ENCODE measurements at places on chromosomes 12 and 14.

DNA sequence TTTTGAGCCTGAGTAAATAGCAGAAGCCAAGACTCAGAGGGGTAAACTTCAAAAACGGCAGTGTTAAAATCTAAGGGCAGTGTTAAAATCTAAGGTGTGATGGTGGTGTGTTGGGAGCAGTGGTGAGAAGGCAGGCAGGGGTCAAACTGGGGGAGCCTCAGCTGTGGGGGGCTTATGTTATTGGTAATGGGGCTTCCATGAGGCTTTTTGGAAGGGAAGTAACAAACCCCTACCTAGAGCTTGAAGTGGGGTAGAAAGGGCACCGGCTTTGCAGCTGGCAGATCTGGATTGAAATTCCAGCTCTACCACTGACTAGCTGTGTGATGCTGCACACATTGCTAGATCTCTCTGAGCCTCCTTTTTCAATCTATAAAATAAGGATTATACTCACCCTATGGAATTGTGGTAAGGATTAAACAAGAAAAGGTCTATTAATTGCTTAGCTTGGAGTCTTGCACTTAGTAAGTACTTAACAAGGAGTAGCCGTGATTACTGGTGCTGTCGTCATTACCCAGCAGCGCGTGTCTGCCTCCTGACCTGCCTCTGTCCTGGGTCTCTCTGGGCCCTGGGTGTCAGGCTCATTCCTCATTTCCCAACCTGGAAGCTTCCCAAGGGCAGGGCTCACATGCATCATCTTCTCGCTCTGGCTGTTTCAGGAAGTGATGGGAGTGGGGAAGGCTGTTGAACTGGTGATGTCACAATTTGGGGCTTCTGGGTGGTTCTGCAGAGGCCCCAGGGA lies 18.5 kb upstream of the KRT80 start:
- DNase-seq: no peak

DNA sequence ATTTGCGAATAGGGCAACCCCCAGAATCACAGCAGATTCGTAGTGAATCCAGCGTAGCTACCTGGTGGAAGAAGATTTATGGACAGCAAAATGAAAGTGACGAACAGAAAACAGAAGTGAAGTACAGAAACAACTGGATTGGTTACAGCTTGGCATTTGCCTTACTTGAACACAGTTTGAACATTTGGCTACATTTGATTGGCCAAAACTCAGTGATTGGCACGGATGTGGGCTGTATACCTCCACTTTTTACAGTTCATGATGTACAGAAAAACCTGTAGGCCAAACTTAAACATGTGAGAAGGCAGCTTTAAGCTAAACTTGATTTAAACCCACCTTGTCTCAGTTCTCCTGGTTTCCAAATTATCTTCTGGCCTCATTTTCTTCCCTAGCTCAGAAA lies 49.9 kb upstream of the AMN1 start:
- DNase-seq: no peak

- DNase-seq: no peak
These were observed 734.8 kb downstream of the DIO2 start for GRCh38 chr14:79476552-79476951.

DNA sequence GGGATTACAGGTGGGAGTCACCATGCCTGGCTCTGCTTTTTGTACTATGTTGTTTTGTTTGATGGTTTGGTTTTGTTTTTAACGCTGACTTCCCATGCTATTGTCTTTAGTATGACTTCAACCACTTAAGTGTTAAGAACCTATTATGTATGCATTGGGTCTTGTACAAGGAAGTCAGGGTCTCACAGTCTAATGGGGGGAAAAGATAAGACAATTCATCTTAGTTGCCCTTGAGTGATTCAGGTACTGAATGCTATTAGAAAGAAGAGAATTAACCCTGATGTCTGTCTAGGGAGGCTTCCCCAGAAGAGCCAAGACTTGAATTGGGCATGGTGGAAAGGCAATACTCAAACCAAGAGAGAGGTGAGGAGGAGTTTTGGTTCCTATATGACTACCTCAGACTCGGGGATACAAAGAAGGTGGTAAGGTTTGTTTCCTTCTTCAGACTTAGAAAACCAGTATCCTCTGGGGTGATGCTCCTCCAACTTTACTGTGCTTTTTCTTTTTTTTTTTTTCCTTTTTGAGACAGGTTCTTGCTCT lies 64.6 kb downstream of the SUSD6 start:
- DNase-seq: no peak

- DNase-seq: peak; percentile 5
These were observed 37.6 kb upstream of the PRB4 start for GRCh38 chr12:11347810-11348209.

DNA sequence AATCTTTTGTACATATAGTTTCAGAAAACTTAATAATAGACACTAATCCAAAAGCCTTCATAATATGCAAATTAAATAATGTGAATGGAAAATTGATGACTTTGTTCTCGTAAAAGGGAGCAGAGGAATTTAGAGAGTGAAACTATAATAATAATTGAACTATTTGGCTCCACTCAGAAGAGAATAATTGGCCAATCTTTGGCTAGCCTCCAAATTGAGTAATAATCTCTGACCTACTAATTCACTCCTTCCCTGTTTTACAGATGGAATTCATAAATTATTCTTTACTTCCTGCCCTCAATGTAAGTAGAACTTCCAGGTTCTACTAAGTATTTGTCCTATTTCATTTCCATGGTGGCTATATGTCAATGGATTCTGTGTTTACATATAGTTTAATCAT lies 15.8 kb downstream of the TRIM9 start:
- no peak for DNase-seq

GRCh38 chr14:75497701-75498100 lies 24.6 kb upstream of the BATF start:
- no peak for DNase-seq

- peak; percentile 74 for DNase-seq
These were observed 3.7 kb downstream of the UNC119B start for GRCh38 chr12:120713861-120714482.

GRCh38 chr12:76618031-76618430 lies 58.5 kb upstream of the OSBPL8 start:
- no peak for DNase-seq
